CD4-positive, alpha-beta T cell treated with Interferon alpha-2 for 1 hour (primary cell): ENCODE measurements at places on chromosomes 1 and 21.
A peak's percentile ranks its signal among the peaks of the same experiment; 100 is the strongest.

DNA sequence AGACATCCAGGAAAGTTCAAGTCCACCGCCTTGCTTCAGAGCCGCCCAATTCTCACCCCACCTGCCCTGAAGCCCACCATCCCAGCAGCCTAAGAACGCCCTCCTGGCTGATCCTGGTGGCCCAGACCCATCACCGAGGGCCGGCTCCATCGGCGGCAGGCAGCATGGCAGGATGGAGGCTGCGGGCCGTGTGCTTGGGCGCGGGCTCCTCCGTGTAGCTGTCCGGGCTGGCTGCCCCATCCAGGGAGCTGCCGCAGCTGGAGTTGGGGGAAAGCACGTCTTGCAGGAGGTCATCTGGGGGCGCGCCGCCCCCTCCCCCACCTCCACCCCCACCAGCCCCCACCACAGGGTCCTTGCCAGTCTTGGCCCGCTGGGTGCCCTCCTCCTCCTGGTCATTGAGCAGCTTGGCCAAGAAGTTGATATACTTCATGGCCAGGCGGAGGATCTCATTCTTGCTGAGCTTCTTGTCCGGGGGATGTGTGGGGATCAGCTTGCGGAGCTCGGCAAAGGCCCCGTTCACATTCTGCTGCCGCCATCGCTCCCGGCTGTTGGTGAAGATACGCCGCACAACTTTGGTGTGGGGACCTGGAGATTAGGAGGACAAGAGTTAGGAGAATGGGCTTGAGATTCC lies 12.3 kb downstream of the TAL1 start:
- no peak for DNase-seq

DNA sequence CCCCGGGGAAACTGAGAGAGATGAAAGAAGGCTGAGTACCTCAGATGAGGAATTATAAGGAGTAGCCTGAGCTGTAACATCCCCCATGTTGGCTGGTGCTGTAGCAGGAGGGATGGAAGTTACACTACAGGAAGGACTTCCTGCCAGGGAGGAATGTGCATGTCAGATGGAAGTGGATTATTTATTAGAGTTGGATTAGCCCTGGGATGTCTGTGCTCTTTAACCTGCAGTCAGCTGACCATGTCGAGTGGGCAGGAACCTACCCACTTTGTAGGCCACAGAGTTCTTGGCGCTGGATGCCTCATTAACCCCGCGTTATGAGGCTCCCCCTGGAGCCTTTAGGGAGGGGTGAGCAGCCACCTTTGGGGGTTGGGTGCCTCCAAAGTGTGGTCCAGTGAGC lies 757 bp upstream of the SEMA4A start:
- DNase-seq = no peak

DNA sequence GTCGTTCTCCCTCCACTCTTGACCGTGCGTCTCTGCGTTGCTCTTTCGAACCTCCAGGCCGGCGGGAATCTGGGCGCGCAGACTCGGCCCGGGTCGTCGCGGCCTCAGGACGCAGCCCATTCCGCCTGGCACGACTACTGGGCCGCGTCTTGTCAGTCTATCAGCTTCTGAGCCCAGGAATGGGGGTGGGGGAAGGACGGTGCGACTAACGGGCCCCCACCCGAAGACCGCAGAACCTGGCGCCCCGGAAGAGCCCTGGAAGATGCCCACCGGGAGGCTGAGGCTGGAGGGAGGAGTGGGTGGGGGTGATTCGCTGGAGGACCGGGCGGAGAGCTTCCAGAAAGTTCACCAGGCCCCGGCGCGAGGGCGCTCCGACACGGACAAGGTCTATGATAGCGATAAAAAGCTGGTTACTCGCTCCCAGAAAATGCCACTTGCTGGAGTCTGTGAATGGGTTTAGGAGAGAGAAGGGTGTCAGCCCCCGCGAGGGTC lies 1.7 kb upstream of the DMRTA2 start:
- no peak for DNase-seq

- DNase-seq = peak; percentile 61
Measured at GRCh38 chr1:167601442-167602383, 28.3 kb upstream of the RCSD1 start.

DNA sequence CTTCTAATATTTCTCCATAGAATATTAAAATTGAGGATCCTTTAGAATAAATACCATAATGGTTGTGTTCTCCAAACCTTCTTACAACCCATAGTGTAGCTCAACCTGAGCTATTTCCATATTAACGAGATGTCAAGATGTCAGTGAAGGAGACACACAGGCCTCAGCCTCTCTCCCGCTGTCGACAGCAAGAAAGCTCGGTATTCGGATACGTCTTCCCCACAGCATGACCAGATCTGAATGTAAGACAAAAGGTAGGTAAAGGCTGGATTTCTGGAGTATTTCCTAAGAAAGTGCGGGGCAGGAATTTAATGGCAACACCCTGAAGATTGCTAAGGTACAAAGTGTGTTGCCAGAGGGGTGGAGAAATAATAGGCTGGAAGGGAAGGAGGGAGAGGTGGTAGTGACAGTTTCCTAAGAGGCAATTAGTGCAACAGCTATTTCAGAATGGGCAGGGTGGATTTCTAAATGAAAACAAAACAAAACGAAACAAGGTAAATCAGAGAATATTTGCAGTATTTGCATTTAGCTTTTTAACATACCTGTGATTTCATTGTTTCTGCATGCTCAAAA lies 1.7 kb downstream of the ADSS2 start:
- DNase-seq = no peak

DNA sequence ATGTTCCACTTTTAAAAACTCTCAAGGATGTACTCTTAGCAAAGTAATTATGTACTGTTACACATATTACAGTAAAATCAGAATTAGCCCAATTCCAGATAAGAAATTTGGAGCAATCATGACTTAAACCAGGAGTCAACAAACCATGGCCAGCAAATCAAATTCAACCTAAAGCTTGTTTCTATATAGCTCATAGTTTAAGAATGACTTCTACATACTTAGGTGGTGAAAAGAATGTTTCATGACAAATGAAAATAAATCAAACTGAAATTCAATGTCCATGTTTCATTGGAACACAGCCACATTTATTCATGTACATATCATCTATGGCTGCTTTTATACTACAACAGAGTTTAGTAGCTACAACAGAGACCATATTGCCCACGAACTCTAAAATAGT lies 35.1 kb downstream of the FRRS1 start:
- DNase-seq = no peak

- DNase-seq = no peak
Measured at GRCh38 chr1:51924455-51924854, 45.9 kb upstream of the NRDC start.

DNA sequence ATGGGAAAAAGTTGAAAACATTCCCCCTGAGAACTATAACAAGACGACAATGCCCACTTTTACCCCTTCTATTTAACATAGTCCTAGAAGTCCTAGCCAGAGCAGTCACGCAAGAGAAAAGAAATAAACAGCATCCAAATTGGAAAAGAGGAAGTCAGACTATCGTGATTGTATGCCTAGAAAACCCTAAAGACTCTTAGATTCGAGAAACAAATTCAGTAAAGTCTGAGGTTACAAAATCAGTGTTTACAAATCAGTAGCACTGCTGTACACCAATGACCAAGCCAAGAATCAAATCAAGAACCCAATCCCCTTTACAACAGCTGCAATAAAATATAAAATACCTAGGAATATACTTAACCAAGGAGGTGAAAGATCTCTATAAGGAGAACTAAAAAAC lies 72.4 kb downstream of the POU2F1 start:
- no peak for DNase-seq

GRCh38 chr1:9882296-9882944 lies 27.6 kb downstream of the CTNNBIP1 start:
- no peak for DNase-seq

DNA sequence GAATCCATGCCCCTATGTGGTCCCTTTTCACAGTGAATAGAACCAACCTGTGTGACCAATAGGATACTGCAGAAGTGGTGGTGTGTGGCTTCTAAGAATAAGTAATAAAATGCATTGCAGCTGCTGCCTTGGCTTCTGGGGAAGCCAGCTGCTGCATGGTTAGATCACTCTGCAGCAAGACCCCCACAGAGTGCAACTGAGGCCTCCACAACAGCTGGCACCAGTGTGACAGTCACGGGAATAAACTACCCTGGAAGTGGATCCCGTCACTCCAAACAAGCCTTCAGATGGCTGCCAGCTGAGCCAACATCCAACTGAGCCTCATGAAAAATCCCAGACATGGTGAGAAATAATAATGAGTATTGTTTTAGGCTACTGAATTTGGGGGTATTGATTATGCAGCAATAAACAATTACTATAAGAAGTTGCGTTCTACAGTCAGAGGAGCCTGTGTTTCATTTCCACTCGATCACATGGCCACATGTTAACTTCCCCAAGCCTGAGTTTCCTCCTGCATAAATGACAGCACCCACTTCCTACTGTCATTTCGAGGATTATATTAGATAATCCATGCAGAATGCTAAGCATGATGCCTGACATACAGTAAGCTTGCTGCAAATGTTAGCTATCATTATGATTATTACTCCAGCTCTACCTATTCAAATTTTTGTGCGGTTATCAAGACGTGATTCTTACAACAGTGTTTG lies 20.8 kb upstream of the COG2 start:
- DNase-seq = no peak
